HT-29 (cell line): ENCODE measurements at places on chromosomes 16 and 17. TPM values are rescaled to one million over a fixed set of nuclear protein-coding genes. Genes with fewer than 3 reads are reported as not detected.
A peak's percentile ranks its signal among the peaks of the same experiment; 100 is the strongest.

- no peak for DNase-seq
Observed at GRCh38 chr17:38541281-38541680, 64.5 kb downstream of the SRCIN1 start.

Gene C16orf96
- not detected in 2 replicates for total RNA-seq

- DNase-seq = peak; percentile 36
Observed at GRCh38 chr17:27471321-27472269, 15.3 kb downstream of the KSR1 start.

- no peak for DNase-seq
Observed at GRCh38 chr16:4216596-4216995, 25.3 kb downstream of the SRL start.

GRCh38 chr17:1039123-1039507 is 42.2 kb downstream of the TIMM22 start:
- no peak for DNase-seq

DNA sequence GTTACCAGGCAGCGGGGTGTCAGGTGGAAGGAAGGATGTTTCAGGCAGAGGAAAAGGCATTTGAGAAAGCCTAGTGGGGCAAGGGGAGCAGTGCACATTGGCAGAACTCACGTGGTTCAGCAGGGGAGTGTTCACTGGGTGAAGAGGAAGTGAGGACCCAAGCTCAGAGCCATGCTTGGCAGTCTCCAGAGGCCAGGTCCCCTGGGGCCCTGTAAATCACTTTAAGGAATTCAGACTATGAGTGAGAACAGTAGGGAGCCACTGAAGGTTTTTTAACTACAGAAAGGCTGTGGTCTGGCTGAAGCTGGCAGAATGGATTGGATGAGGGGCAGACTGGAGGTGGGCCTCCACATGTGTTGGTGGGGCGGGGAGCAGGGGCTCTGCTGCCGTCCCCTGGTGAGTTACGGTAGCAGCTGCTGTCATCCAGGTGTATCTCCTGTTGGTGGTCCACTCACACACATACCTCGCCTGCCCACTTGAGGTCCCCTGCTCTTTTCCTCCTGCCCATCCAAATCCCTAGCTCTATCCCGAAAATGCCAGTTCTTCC is 5.1 kb downstream of the CLEC16A start:
- DNase-seq = no peak

Gene MYADML2
- total RNA-seq = not detected in 2 replicates

DNA sequence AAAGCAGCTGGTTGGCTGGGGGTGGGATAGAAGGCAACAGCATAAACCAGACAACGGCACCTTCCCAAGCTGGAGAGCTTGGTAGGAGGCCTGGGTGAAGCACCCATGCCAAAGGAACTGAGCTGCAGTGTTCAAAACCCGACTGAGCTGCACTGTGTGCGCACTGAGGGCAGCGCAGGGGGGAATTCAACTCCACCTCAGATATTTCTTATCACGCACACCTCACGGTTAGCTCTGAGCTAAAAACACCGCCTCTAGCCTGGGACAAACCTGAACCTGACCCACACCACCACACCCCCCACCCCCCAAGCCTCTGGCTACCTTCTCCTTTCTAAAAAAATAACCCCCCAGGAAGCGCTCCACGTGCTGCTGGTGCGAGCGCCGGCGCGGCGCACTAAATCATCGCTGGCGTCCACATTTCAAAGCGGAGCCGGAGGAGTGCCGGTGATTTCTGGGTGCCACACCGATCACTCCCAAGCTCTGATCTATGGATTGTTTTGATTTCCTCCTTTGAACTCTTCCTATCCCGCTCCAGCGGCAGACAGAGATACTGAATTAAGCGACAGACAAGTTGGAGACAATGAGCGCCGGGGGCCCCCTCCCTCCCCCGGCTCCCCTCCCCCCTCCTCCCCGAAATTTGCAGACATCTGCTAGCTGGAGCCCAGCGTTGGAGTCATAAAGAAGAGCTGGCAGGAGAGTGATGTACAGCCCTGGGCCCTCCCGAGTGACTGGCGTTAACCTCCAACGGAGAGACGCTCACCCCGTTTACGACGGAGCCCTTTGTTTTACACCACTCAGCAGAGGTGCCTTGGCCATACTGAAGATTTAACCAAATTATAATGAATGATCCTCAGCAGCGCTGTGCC is 85.0 kb downstream of the NOG start:
- DNase-seq = no peak

DNA sequence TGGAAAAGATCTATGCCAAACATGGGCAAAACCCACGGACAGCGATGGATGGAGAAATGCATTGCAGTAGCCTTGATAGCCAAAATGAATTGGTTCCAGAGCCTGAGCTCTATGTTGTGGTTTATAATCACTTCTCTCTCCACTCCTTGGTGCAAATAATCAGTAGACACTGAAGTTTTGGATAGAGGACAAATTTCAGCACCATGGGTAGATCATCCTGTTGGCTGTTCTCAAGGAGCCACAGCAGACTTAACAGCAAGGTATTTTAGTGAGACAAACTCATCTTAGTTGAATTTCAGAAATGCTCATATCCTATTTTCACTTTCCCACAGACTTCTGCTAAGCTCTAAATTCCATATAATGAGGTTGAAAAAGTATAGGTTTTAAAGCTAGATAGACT is 88.3 kb upstream of the CCL1 start:
- no peak for DNase-seq

Gene RAD51D
- total RNA-seq = 14.9 and 19.5 TPM in 2 replicates

GRCh38 chr16:77945126-77945525 is 77.2 kb upstream of the CLEC3A start:
- no peak for DNase-seq

Gene CD79B
- total RNA-seq = not detected in 2 replicates

DNA sequence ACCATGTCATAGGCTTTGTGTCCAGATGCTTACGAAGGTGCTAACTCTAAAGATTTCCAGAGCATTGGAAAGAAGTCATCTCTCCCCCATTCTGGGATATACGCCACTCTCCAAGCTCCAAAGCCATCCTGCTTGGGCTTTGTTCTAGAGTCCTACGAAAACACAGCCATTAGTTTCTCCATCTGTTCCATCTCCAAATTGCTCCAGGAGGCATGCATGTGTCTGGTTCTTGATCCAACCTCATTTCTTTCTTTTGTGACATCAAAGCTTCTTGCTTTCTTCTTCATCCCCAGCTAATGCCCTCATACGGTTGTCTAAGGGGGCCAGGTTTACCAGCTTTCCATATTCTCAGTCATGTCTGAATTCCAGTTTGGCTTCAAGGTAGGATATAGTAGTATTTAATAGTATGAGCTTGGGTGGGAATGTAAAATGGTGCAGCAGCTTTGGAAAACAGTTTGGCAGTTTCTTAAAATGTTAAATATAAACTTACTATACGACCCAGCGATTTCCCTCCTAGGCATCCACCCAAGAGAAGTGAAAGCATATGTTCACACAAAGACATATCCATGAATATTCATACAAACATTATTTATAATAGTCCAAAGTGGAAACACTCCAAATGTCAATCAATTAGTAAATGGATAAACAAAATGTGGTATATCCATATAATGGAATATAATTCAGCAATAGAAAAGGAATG is 202.6 kb downstream of the SHISA9 start:
- DNase-seq = no peak

DNA sequence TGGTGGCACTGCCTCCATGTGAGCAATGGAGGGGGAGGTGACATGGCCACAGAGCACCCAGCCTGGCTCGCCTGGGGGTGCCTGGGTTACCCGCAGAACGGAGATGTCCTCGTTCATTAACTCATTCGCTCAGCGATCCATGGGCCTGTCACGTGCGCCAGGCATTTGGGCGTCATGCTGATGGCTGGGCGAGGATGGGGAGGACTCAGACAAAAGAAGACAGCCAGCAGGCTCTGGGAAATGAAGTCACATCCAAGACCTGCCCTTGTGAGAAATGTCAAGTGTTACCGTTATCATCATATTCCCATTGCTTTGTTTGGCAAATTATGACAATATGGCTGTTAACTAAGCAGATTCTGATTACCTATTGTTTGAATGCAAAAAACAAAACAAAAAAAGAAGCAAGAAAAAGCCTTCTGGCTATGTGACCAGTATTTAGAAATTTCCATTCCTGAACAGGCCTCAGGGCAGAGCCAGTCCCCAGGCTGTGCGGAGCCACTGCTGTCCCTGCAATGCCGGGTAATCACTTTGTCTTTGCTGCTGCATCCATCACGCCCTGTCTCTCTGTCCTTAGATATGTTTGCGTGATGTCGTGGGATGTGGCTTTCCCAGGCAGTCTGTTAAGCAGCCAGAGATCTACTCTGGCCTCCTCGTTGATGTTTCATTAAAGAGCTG is 57.9 kb downstream of the CMIP start:
- DNase-seq = no peak

GRCh38 chr16:18983565-18984434 is at the start of gene TMC7:
Gene TMC7, plus strand, starts transcription at chr16:18983934. Its CDS starts 130 bp downstream, at chr16:18984064.
- peak; percentile 93 for DNase-seq

- no peak for DNase-seq
Observed at GRCh38 chr17:43779145-43780125, 658 bp upstream of the DUSP3 start.

Gene NMRAL1
- 81.3 and 109 TPM in 2 replicates for total RNA-seq

- no peak for DNase-seq
Observed at GRCh38 chr17:79305768-79306423, 231.3 kb downstream of the ENGASE start.

Gene HS3ST3B1
- 0.13 TPM in 1 of 2 replicates, not detected in the other for total RNA-seq

Gene SAMD14
- total RNA-seq = 1.9 and 3.4 TPM in 2 replicates
